Stimulated activated CD8-positive, alpha-beta memory T cell treated with anti-CD3 and anti-CD28 coated beads, Interleukin-12 subunit alpha, Interleukin-12 subunit beta, amount 100 ng/mL, for 1 hour (primary cell): ENCODE measurements at places on chromosomes 5 and 9.

DNA sequence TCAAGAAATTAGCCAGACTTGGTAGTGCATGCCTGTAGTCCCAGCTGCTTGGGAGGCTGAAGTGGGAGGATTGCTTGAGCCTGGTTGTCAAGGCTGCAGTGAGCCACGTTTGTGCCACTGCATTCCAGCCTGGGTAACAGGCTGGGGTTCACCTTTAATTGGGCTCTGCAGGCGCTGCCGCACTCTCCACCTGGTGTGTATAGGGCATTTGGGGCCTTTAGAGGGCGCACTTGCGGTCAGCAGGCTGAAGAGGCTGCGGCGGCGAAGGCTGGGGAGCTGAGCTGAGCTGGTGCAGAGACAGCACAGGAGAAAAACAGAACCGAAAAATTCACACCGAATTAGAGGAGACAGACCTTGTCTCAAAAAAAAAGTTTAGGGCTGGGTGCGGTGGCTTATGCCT is 31.2 kb downstream of the CDK7 start:
- DNase-seq, result no peak

DNA sequence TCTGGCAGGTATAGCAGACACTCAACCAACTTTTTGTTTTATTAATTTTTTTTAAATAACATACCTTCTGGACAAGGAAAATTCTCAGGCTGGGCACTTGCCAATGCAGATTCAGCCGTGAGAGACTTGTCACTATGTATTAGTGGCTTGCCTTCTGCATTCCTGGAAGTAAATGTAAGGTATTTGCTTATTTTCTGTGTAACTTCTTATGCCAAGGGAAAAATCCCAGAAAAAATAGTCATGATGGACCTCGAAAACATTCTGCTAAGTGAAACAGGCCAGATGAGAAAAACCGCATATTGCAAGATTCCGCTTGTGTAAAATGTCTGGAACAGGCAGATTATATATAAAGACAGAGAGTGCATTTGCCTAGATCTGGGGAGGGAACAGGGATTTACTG is 260.3 kb upstream of the DAPK1 start:
- no peak for DNase-seq

DNA sequence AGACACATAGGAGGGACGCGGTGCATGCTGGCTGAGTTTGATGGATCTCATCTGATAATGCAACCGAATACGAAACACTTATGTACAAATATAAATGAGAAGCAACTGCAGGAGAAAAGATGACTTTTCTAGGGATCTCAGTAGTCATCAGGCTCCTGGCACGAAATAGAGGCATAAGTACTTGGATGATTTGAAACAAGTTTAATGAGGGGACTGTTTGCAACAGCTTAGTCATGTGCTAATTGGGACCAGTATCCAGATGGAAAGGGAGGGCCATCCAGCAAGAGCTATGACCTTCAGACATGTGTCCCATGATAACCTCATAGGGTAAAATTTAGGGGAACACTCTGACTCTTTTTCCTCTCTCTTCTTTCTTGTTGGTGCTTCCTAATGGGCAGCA is 123.0 kb downstream of the EGFLAM start:
- DNase-seq, result no peak

GRCh38 chr5:5183933-5184332 is 43.8 kb downstream of the ADAMTS16 start:
- no peak for DNase-seq

DNA sequence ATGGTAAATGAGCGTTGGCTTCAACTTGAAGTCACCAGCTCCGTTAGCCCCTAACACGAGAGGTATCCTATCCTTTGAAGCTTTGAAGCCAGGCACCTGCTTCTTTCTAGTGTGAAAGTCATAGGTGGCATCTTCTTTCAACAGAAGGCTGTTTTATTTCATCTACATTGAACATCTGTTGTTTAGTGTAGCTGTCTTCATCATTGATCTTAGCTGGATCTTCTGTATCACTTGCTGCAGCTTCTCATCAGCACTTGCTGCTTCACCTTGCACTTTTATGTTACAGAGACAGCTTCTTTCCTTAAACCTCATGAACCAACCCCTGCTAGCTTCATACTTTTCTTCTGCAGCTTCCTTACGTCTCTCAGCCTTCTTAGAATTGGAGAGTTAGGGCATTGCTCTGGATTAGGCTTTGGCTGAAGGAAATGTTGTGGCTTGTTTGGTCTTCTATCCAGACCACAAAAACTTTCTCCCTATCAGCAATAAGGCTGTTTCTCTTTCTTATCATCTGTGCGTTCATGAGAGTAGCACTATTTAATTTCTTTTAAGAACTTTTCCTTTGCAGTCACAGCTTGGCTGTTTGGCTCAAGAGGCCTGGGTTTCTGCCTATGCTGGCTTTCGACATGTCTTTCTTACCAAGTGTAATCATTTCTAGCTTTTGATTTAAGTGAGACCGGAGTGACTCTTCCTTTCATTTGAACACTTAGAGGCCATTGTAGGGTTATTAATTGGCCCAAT is 47.2 kb downstream of the PCSK5 start:
- no peak for DNase-seq

GRCh38 chr5:9924614-9925013 is 294.5 kb upstream of the TAS2R1 start:
- no peak for DNase-seq

DNA sequence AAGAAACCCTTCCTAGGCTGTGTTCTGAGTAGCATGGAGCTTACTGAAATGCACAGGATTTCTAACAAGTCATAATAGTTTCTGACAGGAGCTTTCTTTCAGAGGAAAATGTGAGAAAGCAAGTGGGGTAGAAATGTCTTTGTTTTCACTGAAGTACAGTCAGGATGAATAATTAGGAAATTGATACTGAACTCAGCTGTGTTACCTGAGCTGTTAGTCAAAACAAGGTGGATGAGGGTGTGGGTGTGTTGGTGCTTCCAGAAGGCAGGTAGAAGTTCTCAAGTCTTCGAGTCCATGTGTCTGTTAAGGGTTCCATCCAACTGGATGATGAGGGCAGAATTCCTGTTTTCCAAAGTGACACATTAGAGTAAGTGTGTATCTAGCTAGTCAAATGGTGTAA is 122.4 kb downstream of the BASP1 start:
- no peak for DNase-seq

DNA sequence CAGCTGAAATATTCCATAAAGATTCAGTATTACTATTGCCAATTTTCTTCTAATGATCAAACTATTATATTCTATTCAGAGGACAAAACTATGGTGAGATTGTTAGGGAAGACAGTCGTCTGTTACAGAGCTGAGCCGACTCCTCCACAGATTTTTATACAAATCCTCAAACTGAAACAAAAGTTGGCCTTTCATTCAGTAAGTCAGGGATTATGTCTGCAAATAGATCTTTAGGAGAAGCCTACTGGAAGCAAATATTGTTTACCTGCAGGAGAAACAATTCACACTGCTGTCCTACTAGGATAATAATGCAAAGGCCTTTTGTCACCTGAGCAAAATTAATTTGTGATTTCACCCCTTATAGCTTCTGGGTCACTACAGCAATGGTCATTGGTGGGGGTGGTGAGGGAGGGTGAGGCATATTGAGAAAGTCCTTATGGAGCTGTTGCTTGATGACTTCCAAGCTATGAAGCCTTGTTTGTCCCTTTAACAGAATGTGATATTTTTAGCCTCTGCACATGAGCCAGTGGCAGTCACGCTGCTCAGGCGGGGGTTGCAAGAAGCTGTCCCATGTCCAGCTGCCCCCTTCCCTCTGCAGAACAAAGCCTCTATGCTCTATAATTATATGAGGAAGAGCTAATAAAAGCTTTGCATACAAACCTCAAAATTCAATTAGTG is 200.5 kb upstream of the KLF9 start:
- DNase-seq, result no peak
